ENCODE measurements at places on chromosomes 6 and 20.

DNA sequence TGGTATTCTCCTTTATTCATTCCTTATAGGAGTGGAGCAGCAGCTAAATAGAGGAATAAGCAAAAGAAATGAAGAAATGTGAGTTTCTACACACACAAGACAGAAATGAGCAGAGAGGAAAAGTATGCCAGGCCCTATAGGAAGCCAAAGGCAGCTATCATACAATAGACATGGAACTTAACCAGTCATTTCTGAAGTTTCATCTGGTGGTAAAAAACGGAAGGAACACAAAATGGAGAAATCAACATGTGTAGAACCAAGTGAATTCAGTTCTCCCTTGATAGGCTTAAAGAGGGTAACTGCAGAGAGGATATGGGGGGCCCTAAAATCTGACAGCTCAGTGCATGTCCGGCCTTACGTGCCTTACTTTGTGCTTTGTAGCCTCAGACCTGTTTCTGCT, 44.6 kb downstream of the TSBP1 start:
- DNase-seq, result no peak

DNA sequence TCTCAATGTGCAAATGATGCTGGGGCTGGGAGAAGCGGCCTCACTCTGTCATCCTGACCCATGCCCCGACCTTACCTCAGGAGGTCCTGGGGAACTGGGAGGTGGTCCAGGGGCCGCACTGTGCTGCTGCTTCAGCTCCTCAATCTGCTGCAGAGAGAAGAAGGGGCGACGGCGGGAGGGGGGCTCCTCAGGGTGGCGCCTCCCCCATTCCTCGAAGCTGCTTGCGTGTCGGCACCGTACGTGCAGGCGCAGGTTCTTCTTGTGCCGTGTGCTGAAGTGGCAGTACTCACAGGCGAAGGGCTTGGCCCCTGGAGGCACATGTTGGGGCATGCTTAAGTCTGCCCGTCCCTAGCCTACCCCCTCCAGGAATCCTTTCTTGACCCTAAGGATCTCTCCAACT, 12.9 kb downstream of the ZNF335 start:
- DNase-seq, result no peak

DNA sequence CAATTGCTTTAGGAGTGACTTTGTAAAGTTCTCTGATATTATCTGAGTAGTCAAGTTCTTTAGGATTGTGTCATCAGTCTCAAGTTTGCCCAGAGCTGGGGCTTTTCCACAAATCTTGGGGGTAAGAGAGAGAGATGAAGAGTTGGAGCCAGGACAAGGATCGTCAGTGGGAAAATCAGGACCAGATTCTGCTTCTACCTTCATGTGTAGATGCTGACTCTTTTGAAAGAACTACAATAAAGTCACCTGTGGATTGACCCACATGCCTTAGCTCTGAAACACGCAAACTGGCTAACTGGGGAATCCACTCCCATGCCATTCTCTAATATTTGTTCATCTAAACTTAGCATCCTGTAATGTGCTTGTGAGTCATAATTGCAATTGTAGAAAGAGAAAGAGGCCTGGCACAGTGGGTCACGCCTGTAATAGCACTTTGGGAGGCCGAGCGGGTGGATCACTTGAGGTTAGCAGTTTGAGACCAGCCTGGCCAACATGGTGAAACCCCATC, 15.6 kb upstream of the BICRAL start:
- DNase-seq, result no peak

GRCh38 chr6:17662585-17662984, 44.1 kb downstream of the NUP153 start:
- no peak for DNase-seq

DNA sequence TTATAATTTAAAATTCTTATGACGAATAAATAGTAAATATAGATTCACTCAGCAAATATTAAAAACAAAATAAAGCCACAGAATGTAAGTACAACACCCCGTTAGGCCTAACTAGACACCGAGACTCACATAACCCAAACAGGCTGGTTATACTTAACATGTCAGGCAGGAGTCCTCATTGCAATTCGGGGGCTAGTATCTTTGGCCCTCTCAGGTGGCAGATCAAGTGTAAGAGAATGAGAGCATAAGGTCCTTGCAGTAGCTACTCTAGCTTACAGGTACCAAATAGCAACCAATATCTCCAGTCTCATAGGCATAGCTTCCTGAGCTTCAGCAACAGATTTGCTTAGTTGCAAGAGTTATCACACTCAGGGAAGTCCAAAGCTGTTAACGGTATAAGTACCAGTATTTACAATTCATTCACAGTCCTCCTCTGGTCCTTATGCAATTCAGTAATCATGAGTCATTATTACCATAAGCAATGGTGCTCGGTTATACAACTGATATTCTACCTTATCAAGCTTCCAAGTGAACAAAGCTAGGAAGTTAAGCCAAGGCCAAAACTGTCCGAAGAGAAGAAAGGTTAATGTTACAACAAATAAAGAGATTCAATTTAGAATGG, 20.1 kb downstream of the REV3L start:
- no peak for DNase-seq

DNA sequence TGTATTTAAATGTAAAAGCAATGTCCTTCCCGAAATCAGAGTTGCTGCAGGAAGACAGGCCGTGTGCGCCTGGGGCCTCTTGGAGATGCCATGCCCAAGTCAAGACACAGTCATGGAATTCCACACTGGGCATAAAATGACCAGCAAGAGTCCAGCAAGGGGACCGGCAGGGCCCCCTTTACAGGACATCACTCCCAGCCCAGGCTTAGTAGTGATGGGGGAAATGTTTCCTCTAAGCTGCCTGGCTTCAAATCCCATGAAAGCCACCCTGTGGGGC, 1.9 kb upstream of the PPP1R3G start:
- no peak for DNase-seq

- no peak for DNase-seq
Measured at GRCh38 chr6:76683985-76684384, 611.5 kb upstream of the IMPG1 start.

DNA sequence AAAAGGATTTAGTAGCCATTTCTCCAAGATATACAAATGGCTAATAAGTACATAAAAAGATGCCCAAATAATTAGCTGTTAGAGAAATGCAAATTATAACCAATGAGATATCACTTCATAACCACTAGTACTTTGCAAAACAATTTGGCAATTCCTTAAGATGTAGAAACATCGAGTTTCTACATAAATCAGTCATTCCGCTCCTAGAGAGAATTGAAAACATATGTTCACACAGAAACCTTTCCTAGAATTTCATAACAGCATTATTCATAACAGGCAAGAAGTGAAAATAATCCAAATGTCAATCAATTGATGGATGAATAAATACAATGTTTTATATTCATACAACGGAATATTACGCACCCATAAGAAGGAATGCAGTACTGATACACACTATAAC, 20.5 kb upstream of the NT5E start:
- DNase-seq, result no peak

- no peak for DNase-seq
Measured at GRCh38 chr6:6680526-6680925, 92.0 kb downstream of the LY86 start.

DNA sequence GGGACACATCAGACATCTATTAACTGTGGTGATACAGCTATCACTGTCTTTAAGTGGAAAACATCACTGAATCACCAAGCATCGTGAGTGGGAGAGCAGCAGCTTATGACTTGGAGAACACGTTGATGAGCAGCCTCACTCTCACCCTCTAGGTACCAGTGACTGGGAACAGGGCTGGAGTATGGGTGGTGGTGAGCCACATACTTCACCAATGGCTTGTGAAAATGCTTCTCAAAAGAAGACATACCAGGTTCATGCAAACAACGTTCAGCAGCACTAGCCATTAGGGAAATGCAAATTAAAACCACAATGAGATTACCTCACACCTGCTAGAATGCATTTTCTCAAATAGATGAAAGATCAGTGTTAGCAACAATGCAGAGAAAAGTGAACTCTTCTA, 25.3 kb downstream of the SNX5 start:
- DNase-seq, result no peak

- no peak for DNase-seq
Measured at GRCh38 chr20:49851231-49851705, 38.6 kb downstream of the SLC9A8 start.

- DNase-seq, result no peak
Measured at GRCh38 chr6:34788111-34788510, 3.8 kb upstream of the BLTP3A start.

- DNase-seq, result no peak
Measured at GRCh38 chr6:15296735-15297134, 50.9 kb downstream of the JARID2 start.

- DNase-seq, result no peak
Measured at GRCh38 chr20:25987073-25987927, 290.6 kb upstream of the ZNF337 start.

DNA sequence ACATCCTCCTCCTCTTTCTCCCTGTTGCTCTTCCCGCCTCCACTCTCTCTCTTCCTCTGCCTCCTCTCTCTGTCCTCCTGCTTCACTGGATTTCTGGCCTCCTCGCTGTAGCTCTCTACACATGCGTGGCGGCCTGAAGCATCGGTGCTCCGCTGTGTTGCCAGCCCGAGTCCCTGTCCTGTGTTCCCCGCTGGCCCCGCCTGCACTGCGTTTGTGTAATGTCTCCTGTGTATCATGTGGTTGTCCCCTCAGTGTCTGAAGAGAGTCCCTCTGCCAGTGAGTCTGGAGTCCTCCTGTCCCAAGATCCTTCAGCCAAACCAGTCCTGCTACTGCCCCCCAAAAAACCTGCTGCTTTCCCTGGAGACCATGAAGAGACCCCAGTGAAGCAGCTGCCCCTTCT, 143.8 kb downstream of the TBC1D7 start:
- DNase-seq, result no peak

GRCh38 chr20:6426287-6426891, 303.6 kb upstream of the FERMT1 start:
- no peak for DNase-seq

GRCh38 chr6:85403331-85404015, 46.4 kb upstream of the NT5E start:
- DNase-seq, result no peak

- no peak for DNase-seq
Measured at GRCh38 chr6:125550892-125551291, 198.5 kb upstream of the HEY2 start.

GRCh38 chr6:119333707-119334295, 15.8 kb downstream of the MAN1A1 start:
- DNase-seq, result no peak
